ENCODE measurements at places on chromosomes 1 and 21. TPM values are rescaled to one million over a fixed set of nuclear protein-coding genes. Genes with fewer than 3 reads are reported as not detected.

- no peak for DNase-seq
Measured at GRCh38 chr1:197958438-197959305, 41.5 kb downstream of the LHX9 start.

DNA sequence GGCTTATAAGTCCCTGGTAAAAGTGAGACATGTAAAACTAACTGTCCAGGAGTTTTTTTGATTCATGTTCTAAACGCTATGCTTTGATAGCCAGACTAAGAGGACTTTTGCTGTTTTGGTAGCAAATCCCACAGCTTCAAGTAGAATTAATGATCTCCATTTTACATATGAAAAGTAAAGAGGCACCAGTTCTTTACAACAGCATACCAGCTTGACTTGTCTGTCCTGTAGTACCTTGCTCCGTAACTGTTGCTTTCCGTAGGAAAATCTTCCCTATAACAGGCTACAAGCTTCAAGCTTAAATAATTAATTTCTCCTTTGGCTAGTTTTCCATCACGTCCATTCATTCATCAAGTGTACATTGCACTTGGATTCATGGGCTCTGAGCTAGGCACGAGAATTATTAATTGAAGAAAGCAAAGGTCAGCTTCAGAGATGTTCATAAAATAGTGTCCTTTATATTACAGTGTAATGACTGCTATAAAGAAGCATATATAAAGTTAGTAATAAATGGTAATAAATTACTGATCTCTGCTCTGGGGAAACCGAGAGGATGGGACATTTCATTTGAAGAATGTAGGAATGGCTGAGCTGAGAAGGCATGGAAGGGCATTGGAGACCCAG is 29.2 kb downstream of the B3GALT5 start:
- no peak for DNase-seq

DNA sequence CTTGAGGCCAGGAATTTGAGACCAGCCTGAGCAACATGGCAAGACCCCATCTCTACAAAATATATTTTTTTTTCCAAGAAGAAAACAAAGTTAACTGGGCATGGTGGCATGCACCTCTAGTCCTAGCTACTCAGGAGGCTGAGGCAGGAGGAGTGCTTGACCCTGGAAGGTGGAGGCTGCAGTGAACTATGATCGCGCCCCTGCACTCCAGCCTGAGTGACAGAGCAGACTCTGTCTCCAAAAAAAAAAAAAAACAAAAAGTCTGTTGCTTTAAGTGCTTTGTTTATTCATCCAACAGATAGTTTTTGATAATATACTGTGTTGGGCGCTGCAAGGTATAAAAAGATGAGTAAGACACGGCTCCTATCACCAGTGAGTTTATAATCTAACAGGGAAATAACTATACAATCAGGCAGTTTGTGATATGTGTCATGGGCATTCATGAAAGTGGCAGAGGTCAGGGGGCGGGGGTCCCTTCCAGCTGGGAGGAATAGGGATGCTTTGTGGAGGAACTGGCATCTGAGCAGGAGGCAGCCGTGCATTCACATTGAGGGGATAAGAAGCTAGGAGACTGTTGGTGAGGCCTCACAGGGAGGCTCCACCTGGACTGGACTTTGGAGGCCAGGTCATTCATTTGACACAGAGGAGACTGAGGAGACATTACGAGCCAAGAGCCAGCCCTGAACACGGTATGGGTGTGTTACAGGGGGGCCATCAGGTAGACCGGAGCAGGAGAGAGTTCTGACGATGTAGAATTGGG is 67.3 kb upstream of the ERRFI1 start:
- no peak for DNase-seq

DNA sequence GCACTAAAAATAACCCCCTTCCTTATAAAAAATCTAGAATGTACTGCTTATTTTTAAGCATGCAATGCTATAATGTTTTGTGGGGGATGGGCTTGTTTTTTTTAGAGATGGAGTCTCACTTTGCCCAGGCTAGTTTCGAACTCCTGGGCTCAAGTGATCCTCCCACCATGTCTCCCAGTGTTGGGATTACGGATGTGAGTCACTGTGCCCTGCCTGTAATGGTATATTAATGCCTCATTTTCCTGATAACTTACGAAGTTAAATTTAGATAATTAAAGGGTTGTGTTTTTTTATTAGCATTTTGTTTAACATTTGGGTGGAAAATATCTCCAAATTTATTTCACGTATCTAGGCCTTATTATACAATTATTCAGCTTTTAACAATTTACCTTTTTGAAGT is 6.5 kb downstream of the RNF11 start:
- DNase-seq = no peak

- no peak for DNase-seq
Measured at GRCh38 chr1:10958614-10959013, 53.8 kb upstream of the TARDBP start.

DNA sequence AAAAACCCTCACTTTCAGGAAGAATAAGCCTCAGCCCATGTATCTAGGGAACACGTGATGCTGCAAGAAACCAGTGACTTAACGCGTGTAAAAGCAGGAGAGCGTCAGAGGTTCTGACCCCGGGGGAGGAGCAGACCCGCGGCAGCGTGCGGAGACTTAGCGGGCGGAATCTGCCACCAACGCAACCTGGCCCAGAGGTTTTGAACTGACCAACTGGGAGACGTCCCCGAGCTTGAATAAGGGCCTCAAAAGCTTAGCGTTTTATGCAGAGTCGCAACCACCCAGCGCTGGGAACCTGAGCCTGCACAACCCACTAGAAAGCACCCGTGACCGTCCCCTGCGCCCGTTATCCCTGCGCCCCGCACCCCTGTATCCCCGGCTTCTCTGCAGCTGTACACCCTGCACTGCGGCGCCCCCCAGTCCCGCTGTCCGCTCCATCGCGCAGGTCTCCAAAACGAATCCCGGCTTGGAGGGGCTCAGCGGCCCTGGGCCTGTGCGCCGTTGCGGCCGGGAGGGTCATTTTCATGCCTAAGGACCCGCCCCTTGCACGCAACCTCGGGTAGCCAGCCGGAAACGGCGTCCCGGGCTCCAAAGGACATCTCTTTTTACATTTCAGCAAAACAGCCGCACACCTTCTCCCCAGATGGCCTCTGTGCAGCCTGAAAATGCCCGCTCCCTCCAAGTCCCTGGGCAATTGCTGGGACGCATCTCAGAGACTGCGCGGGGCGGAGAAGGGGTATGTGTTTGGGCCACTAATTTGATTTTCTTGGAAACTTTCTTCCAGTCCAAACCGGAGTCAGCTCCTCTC is 29.4 kb upstream of the TRIM17 start:
- peak; percentile 71 for DNase-seq

DNA sequence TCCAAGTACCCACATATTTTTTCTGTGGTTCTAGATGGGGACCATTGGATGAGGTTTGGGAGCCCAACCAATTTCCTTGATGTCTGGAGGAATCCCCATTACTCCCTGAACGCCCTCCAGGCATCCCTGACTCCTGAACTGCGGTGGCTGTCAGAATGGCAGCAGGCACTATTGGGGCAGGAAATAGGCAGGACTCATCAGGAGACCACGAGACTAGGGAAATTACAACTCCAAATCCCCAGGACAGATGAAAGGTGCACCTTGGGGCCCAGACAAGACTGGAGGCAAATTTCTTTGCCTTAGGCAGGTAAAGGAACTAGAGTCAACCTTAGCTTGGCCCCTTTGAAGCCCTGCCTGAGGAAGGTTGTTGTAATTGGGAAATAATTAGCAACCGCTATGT is 1.1 kb downstream of the CGN start:
- DNase-seq = no peak

DNA sequence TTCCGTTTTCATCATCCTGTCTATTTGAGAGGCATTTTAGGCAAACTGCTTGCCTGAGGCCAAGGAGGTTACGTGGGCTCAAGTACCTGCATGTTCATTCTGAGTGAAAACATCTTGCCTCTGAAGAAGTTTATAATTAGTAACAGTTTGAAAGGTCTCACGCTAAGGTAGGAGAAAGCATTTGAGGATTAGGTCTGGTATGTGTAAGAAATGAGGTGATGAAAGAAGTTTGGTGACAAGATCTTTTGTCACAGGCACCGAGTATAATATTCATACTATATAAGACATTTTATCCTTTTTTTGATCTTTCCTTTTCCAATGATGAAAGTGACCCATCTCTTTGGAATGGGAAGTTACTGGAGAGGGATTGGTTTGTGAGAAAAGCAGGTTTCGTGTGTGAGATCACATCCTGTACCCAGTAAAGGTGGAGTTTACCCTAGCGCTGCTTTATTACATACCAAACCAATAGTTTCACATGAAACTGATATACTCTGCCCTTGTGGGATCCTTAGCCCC is 98.7 kb upstream of the PDC start:
- no peak for DNase-seq

GRCh38 chr1:36947384-36947783 is 86.9 kb downstream of the GRIK3 start:
- no peak for DNase-seq

- no peak for DNase-seq
Measured at GRCh38 chr1:101013776-101014175, 11.8 kb downstream of the DPH5 start.

DNA sequence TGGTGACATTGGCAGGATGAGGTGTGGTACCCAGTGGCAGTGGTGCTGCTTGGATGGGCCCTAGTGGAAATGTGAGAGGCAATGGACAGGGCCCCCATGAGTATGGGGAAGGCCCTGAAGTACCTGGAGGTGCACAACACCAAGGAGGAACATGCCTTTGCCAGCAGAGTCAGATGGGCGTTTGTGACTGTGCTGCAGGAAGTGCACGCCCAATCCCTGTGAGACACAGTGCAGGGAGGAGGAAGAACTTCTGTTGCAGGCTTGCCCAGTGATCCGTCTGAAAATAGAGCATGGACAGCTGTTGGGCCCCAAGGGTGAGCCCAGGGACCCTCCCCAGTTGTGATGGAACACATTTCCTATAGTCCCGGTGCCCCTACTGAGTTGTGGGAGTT is 42.7 kb downstream of the GJA5 start:
- DNase-seq = peak; percentile 45

GRCh38 chr1:175195798-175196197 is 3.2 kb upstream of the KIAA0040 start:
- no peak for DNase-seq

GRCh38 chr1:73205294-73205973 is 923.1 kb upstream of the NEGR1 start:
- no peak for DNase-seq

- no peak for DNase-seq
Measured at GRCh38 chr1:205629751-205630150, 2.1 kb downstream of the ELK4 start.

DNA sequence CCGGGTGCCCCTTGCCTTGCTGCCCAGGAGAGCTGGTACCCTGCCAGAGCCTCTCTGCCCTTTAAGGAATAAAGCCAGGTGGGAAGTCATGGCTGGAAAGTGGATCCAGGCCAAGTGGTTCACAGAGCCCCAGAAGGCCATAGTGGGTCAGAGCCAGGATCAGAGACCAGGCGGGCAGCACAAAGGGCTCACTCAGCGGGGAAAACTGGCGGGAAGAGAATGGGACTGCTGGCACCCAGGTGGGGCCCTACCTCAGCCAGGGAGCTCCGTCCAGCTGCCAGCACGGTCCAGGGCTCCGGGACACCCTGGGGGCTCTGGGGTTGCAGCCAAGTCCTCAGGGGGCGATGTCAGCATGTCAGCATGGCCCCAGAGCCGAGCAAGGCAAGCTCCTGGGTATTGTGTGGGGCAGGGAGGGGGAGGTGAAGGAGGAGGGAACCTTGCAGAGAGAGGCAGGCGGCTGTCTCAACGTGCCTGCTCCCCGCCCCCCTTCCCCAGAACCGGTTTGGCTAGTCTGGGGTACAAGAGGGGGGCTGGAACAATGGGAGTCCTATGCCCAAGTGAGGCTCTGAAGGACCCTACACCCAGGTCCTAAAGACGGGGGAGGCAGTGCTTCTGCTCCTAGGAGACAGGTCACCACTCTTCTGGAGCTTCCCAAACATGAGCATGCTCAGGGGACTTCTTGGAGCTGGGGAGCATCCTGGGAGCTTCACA is at the start of gene ARHGEF19:
Gene ARHGEF19 (minus strand): TSS at position 402 of the 711 bp plus-strand sequence. CDS start 3,598 bp downstream, outside the sequence.
- DNase-seq = no peak

GRCh38 chr1:12486401-12487005 is 131.5 kb downstream of the DHRS3 start:
- no peak for DNase-seq

DNA sequence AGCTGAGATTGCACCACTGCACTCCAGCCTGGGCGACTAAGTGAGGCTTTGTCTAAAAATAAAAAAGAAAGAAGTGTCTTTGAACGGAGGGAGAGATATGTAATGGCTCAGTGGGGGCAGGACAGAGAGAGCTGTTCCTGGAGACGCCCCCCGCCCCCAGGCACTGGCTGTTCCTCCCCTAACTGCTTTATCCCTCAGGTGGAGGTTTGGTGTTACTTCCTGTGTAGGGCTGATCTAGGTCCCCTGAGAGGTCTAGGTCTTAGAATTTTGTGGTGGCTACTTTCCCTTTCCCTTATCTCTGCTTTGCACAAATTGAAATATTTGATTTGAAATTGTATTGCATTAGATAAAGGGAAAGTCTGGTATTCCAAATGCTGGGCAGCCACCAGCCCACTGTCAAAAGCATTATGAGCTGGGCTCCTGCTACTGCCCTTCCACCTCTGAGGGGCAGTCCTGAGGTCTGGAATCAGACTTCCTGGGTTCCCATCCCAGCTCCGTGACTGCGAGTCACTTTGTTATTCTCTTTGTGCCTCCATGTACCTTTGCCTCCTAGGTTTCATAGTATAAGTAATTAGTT is 134.8 kb upstream of the KIF26B start:
- DNase-seq = no peak

DNA sequence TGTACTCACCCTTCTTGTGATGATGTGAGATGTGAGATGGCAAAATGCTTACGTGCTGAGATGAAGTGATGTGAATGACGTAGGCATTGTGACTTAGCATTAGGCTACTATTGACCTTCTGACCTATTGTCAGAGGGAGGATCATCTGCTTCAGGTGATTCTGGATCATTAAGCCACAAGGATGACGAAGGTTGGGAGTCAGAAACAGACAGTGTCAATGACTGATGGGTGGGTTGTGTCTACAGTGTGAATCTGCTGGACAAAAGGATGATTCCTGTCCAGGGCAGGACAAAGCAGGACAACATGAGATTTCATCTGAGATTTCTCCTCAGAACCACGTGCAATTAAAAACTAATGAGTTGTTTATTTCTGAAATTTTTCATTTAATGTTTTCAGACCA is 129.0 kb downstream of the GABPA start:
- no peak for DNase-seq

- no peak for DNase-seq
Measured at GRCh38 chr1:91689641-91690481, 189.2 kb downstream of the CDC7 start.

DNA sequence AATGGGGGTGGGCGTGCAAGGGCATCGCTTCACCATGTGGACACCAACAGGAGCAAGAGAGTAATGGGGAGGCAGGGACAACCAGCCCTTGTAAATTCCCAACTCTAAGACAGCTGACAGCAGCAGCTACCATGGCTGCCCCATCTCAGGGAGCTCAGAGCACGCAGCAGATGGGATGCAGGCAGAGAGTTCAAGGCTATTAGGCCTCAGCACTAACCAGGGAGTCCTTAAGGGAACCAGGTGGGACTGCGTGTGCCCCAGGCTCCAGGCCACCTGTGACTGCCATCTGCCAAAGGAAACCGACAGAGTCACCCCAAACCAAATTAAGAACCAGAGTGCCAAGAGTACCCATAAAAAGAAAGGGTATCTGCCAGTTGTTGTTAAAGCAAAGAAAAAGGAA is 33.7 kb upstream of the PRDM2 start:
- DNase-seq = no peak

GRCh38 chr1:221937155-221937953 is 195.5 kb upstream of the DUSP10 start:
- DNase-seq = no peak

RHBG gene
- not detected for total RNA-seq

EDEM3 gene
- 54.8 TPM for total RNA-seq

PALMD gene
- total RNA-seq = 27.2 TPM

FCER1A gene
- total RNA-seq = 3.9 TPM

MR1 gene
- total RNA-seq = 23.9 TPM

LORICRIN gene
- not detected for total RNA-seq

SLAMF6 gene
- 1.2 TPM for total RNA-seq

SPATA46 gene
- total RNA-seq = not detected

Data from aorta (tissue), 5 donors.